Activated CD8-positive, alpha-beta T cell treated with anti-CD3 and anti-CD28 coated beads for 36 hours (primary cell): ENCODE measurements at places on chromosomes 1 and 21. TPM values are rescaled to one million over a fixed set of nuclear protein-coding genes. Genes with fewer than 3 reads are reported as not detected.

The NOL9 gene
- 40.4 TPM for total RNA-seq

The INSRR gene
- 0.47 TPM for total RNA-seq

The HYI gene
- total RNA-seq = 4.1 TPM

GRCh38 chr1:65965112-65965996, 172.7 kb downstream of the PDE4B start:
- H3K4me3 ChIP-seq = no peak overlapping the region
- DNase-seq = no peak
- no peaks in the 10 kb centered on the region for H3K4me1 ChIP-seq
- no peaks in the 10 kb centered on the region for H3K36me3 ChIP-seq

DNA sequence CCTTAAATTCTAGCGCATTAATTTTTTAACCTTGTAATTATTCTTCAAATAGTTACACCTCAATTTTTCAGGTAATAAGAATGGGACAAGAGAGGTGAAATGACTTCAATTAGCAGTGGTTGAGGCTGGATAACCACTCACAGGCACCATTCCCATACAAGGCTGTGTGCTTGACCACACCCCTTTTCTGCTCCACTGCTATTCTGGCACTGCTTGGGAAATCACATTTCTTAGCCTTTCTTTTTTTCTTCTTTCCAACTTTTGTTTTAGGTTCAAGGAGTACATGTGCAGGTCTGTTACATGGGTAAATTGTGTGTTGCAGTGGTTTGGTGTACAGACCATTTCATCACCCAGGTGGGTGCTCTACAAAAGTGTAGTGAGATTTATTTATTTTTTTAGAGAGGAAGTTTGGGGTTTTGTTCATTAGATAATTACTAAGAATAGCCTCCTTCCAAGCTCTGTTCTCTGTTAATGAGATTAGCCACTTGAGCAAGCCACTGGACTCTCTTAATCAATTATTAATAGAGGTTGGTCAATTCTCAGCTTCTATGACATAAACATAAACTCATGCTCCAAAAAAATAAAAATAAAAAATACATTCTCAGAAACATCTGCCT, 14.4 kb downstream of the ILDR2 start:
- H3K4me1 ChIP-seq = peaks cover 2% of the 10 kb centered on the region
- no peak overlapping the region for H3K4me3 ChIP-seq
- peaks cover 16% of the 10 kb centered on the region for H3K27me3 ChIP-seq
- H3K36me3 ChIP-seq = peaks cover 3% of the 10 kb centered on the region

DNA sequence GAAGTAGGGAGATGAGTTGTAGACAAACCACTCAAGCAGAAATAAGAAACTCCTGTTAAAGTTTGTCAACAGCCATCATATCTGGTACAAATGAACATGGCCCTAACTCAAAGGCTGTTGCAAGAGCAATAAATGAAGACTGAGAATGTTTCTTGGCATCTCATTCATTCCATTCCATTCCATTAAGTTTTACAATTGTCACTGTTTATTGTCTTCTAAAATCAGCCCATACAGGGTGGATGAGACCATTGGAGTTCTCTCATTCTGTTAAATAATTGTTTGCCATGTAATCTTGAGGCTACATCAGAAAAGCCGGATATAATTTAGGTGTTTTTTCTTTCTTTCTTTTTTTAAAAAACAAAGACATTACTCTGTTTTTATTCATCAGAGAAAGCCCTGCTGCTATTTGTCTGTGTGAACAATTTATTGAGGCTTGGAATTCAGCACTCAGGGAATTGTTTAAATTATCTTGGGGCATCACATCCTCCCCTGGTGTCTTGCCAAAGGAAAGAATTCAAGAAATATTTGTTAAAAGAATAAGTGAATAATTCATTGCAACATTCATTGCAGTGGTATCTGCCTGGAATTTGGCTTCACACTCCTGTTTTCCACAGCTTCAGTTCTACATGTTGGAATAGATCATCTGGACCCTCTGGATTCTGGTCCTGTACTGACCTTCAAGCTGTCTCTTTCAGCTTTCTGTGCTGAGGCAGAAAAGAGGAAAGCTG, 604.5 kb downstream of the PLPP3 start:
- no peaks in the 10 kb centered on the region for H3K36me3 ChIP-seq
- H3K4me1 ChIP-seq = no peaks in the 10 kb centered on the region
- H3K4me3 ChIP-seq = no peak overlapping the region
- peaks cover 1% of the 10 kb centered on the region for H3K27me3 ChIP-seq
- DNase-seq = no peak

DNA sequence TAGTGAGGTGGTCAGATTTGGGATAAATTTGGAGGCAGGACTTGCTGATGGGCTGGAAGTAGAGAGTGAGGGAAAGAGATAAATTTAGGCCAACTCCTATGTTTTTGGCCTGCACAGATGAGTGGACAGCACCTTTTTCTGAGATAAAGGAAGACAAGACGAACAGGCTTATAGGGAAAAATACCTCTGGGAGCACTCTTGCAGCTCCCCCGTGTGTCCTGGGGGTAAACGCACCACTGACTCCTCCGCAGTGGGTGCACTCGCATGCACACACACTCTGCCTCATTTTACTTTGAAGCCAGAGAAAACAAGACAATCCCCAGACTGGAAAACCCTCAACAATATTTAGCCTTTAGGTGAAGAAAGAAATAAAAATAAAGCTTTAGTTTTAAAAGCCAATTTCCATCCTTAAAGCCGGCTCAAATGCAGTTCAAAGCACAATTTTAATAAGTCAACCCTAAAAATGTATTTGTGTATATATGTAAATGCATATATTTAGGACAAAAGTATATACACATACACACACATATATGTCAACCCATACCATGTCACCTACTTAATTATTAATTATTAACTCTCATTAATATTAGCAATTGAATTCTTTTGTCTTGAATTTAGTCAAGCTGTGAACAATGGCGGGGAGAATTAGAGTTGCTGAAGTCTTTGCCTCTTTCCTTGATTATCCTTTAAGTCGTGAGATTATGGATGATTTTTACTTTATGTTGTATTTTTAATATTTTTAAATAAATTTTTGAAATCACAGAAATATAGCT, 341.8 kb downstream of the ZNF326 start:
- no peaks in the 10 kb centered on the region for H3K27me3 ChIP-seq
- H3K27ac ChIP-seq = no peak overlapping the region
- no peak for DNase-seq
- H3K4me3 ChIP-seq = no peak overlapping the region
- H3K36me3 ChIP-seq = no peaks in the 10 kb centered on the region
- H3K4me1 ChIP-seq = peaks cover 12% of the 10 kb centered on the region

- no peak for DNase-seq
- H3K27ac ChIP-seq = no peak overlapping the region
- H3K36me3 ChIP-seq = peaks cover 52% of the 10 kb centered on the region
- no peaks in the 10 kb centered on the region for H3K27me3 ChIP-seq
Measured at GRCh38 chr1:231540847-231541246, 12.4 kb downstream of the TSNAX start.

DNA sequence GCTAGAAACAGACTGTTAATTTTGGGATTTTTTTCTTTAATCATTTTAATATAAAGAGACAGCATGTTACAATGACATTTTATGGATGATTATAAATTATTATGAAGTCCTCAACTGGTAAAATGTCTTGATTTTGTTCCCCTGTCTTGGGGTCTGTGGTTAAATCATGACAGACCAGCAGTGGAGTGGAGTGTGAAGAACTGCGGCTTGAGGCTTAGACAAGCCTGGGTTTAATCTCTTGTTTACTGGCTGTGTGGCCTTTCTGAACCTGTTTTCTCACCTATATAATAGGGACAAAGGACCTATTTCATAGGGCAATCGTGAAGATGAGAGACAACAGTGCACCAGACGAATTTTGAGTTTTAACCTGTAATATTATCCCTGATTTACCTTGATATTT, 1.8 kb upstream of the UMODL1 start:
- no peak overlapping the region for H3K27ac ChIP-seq
- H3K27me3 ChIP-seq = no peaks in the 10 kb centered on the region
- no peak overlapping the region for H3K4me3 ChIP-seq

GRCh38 chr1:66685670-66686069, 66.6 kb upstream of the DYNLT5 start:
- no peaks in the 10 kb centered on the region for H3K36me3 ChIP-seq
- H3K27me3 ChIP-seq = no peaks in the 10 kb centered on the region
- H3K4me3 ChIP-seq = no peak overlapping the region
- no peak overlapping the region for H3K27ac ChIP-seq
- DNase-seq = no peak
- no peaks in the 10 kb centered on the region for H3K4me1 ChIP-seq

GRCh38 chr1:171929121-171929520, 87.8 kb downstream of the DNM3 start:
- no peaks in the 10 kb centered on the region for H3K4me1 ChIP-seq
- peak; percentile 5 for DNase-seq
- no peaks in the 10 kb centered on the region for H3K36me3 ChIP-seq
- H3K27ac ChIP-seq = no peak overlapping the region

GRCh38 chr1:30868833-30869435, 39.6 kb downstream of the SDC3 start:
- DNase-seq = peak; percentile 40
- no peak overlapping the region for H3K4me3 ChIP-seq
- H3K4me1 ChIP-seq = peaks cover 3% of the 10 kb centered on the region
- H3K36me3 ChIP-seq = no peaks in the 10 kb centered on the region
- H3K27ac ChIP-seq = no peak overlapping the region
- H3K27me3 ChIP-seq = peaks cover 8% of the 10 kb centered on the region

DNA sequence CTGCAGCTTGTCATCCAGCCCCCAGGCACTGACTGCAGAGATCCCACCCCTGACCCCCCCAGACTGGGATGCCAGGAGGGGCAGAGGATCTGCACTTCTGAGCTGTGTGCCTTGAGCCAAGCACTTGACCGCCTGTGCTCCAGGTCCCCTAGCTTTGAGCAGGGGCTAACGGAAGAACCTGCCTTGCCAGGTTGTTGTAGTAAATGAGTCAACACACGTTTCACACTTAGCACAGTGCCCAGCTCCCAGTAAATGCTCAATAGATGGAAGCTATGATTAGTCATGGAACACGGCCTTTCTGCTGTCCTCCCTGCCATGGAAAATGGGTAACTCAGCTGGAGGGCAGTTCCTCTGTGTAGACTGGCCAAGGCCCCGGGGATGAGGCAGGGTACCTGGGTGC, 24.1 kb downstream of the IFFO2 start:
- no peaks in the 10 kb centered on the region for H3K27me3 ChIP-seq
- H3K27ac ChIP-seq = peak overlapping the region; percentile 8
- no peaks in the 10 kb centered on the region for H3K36me3 ChIP-seq
- DNase-seq = no peak

GRCh38 chr1:8598783-8599182, 218.7 kb downstream of the RERE start:
- H3K36me3 ChIP-seq = peaks cover 7% of the 10 kb centered on the region
- H3K4me1 ChIP-seq = peaks cover 43% of the 10 kb centered on the region
- no peak for DNase-seq
- H3K4me3 ChIP-seq = no peak overlapping the region
- no peaks in the 10 kb centered on the region for H3K27me3 ChIP-seq

- H3K36me3 ChIP-seq = no peaks in the 10 kb centered on the region
- no peak overlapping the region for H3K4me3 ChIP-seq
- DNase-seq = no peak
Measured at GRCh38 chr1:41957568-41957967, 38.8 kb upstream of the HIVEP3 start.
